Mesothelial cell of epicardium (in vitro differentiated cells): ENCODE measurements at places on chromosomes 12 and 14. TPM values are rescaled to one million over a fixed set of nuclear protein-coding genes. Genes with fewer than 3 reads are reported as not detected.

RERG gene
- 28.6 to 34.0 TPM (median 33.3 TPM) in 3 replicates for total RNA-seq

- H3K4me1 ChIP-seq, result peaks cover 41% of the 10 kb centered on the region
- H3K4me3 ChIP-seq, result peak overlapping the region; percentile 96
- H3K27ac ChIP-seq, result peak overlapping the region; percentile 99
- peaks cover 26% of the 10 kb centered on the region for H3K36me3 ChIP-seq
- no peaks in the 10 kb centered on the region for H3K27me3 ChIP-seq
Observed at GRCh38 chr12:57518920-57519795, 1.2 kb downstream of the DDIT3 start.

DNA sequence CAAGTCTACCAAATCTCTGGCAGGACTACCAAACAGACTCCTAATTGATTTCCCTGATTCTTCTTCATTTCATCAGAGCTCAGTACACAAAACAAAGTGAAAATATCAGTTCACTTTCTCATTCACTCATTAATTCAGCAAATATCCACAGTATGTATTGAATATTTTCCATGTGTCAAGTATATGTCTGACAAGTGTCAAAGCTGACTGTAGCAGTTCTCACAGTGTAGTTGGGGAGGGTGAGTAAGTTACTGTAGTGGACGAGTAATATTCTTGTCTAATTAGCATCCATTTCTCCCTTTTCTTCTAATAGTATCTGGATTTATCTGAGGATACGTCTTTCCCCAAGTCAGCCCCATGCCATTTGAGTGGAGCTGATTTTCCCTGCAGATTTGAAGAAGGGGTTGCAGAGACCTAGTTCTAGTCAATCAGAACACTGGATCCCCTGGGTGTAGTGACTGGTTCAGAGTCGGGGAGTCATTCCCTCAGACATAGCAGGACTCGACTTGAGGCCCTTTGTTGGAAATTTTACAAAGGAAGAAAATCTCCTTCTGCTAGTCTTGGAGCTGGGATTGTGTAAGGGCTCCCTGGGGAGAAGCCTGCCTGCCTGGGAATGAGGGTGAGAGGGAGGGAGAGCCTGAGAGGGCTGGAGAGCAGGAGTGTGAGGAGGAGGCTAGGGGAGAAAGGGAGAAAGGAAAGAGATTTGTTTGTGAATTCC is 51.4 kb downstream of the GRIP1 start:
- no peaks in the 10 kb centered on the region for H3K36me3 ChIP-seq
- peak overlapping the region; percentile 22 for H3K27ac ChIP-seq
- no peak overlapping the region for H3K4me3 ChIP-seq
- no peak for DNase-seq
- peaks cover 21% of the 10 kb centered on the region for H3K4me1 ChIP-seq

DNA sequence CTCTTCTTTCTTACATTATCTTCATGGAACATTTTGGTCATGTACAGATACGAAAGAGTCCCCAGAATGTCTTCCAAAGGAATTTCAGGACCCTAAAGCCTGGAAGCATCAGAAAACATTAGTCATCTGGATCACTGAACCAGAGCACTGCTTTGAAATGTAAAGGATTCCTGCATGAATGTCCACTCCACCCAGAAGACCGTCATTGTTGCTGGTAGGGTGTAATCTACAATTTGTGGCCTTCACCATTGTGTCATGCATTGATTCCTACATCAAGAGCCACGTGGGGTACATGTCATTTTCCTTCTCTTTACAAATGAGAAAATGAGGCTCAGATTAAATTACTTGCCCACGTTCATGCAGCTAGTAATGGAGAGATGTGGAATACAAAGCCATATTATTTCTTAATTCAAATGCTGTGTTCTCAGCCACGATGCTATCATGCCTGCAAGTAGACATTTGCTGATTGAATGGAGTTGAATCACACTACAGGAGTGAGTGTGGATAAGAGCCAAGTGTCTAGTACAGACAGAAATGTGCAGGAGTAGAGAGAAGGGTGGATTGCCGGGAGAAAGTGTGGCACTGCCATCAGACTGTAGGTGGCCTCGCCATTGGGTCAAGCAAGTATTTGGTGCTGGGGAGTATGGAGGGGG is 231.2 kb downstream of the C12orf75 start:
- peak overlapping the region; percentile 56 for H3K4me3 ChIP-seq
- no peaks in the 10 kb centered on the region for H3K27me3 ChIP-seq
- peaks cover 40% of the 10 kb centered on the region for H3K4me1 ChIP-seq
- H3K36me3 ChIP-seq, result no peaks in the 10 kb centered on the region
- DNase-seq, result no peak
- H3K27ac ChIP-seq, result peak overlapping the region; percentile 88

- H3K4me1 ChIP-seq, result no peaks in the 10 kb centered on the region
- H3K27me3 ChIP-seq, result no peaks in the 10 kb centered on the region
- peaks cover 8% of the 10 kb centered on the region for H3K36me3 ChIP-seq
- H3K4me3 ChIP-seq, result no peak overlapping the region
Observed at GRCh38 chr14:53103636-53104340, 49.3 kb downstream of the DDHD1 start.

- H3K4me3 ChIP-seq, result no peak overlapping the region
- peaks cover 42% of the 10 kb centered on the region for H3K4me1 ChIP-seq
- peaks cover 5% of the 10 kb centered on the region for H3K36me3 ChIP-seq
Observed at GRCh38 chr12:46524778-46525177, 152.2 kb upstream of the SLC38A2 start.

- no peaks in the 10 kb centered on the region for H3K36me3 ChIP-seq
- no peaks in the 10 kb centered on the region for H3K4me1 ChIP-seq
- H3K27me3 ChIP-seq, result no peaks in the 10 kb centered on the region
- H3K27ac ChIP-seq, result no peak overlapping the region
- no peak for DNase-seq
- H3K4me3 ChIP-seq, result no peak overlapping the region
Observed at GRCh38 chr12:24615967-24616411, 332.9 kb downstream of the BCAT1 start.

GRCh38 chr14:102776761-102777710 is at the start of gene TRAF3:
TRAF3 (plus strand) TSS chr14:102777449; CDS start chr14:102870202, 92,753 bp downstream.
- H3K36me3 ChIP-seq, result no peaks in the 10 kb centered on the region
- peak within 1 kb of the TSS; percentile 79 for H3K4me3 ChIP-seq
- peak within 1 kb of the TSS; percentile 97 for H3K27ac ChIP-seq
- no peaks in the 10 kb centered on the region for H3K27me3 ChIP-seq
- H3K4me1 ChIP-seq, result peaks cover 30% of the 10 kb centered on the region
- DNase-seq, result peak; percentile 59

DNA sequence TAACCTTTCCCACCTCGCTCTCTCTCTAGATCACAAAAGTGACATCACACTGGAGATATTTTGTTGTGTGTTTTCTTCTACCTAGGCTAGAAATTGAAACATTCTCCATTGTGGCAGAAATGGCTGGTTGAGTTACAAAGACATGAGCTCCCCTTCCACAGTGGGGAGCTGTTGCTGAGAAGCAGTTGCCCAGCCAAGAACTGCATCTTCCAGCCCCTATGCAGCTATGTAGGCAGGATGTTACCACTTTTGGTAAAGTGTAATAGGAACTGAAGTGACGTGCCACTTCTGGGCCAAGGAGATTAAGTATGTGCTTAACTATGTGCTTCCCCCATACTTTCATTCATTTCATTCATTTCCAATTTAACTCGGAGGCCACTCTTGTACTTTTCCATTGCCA is 138.7 kb upstream of the E2F7 start:
- DNase-seq, result no peak
- H3K4me3 ChIP-seq, result no peak overlapping the region
- no peaks in the 10 kb centered on the region for H3K36me3 ChIP-seq
- peaks cover 6% of the 10 kb centered on the region for H3K27me3 ChIP-seq
- H3K4me1 ChIP-seq, result no peaks in the 10 kb centered on the region

GRCh38 chr12:66365718-66366490 is 63.6 kb downstream of the HELB start:
- H3K27me3 ChIP-seq, result peaks cover 1% of the 10 kb centered on the region
- H3K27ac ChIP-seq, result no peak overlapping the region
- H3K4me3 ChIP-seq, result no peak overlapping the region
- peaks cover 18% of the 10 kb centered on the region for H3K36me3 ChIP-seq
- H3K4me1 ChIP-seq, result no peaks in the 10 kb centered on the region
- DNase-seq, result no peak

- DNase-seq, result no peak
- peaks cover 33% of the 10 kb centered on the region for H3K4me1 ChIP-seq
- H3K27me3 ChIP-seq, result peaks cover 2% of the 10 kb centered on the region
- no peaks in the 10 kb centered on the region for H3K36me3 ChIP-seq
- peak overlapping the region; percentile 91 for H3K27ac ChIP-seq
Observed at GRCh38 chr12:6792522-6793201, 3.3 kb downstream of the CD4 start.

GRCh38 chr12:71642264-71642663 is 21.4 kb downstream of the ZFC3H1 start:
- no peak overlapping the region for H3K4me3 ChIP-seq
- DNase-seq, result no peak
- peaks cover 13% of the 10 kb centered on the region for H3K4me1 ChIP-seq
- H3K36me3 ChIP-seq, result peaks cover 27% of the 10 kb centered on the region
- H3K27ac ChIP-seq, result peak overlapping the region; percentile 59
- H3K27me3 ChIP-seq, result no peaks in the 10 kb centered on the region

DNA sequence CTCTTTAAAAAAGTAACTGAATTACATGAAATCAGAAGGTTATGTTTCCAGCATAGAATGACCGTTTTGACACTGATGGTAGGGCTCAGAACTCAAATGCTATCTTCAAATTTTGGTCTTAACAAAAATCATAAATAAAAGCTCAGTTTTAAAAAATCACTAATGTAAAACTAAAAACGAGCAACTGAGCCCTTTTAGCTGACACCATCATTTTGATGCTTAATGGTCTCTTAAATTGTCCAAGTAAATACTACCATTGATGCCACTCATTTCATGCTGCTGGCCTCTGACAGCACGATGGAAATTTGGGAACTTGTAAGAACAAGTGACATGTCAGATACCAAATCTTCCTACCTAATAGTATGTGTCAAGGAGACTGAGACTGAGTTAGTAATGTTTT is 205.0 kb downstream of the AKAP6 start:
- no peak for DNase-seq
- no peaks in the 10 kb centered on the region for H3K36me3 ChIP-seq
- H3K27me3 ChIP-seq, result no peaks in the 10 kb centered on the region
- no peak overlapping the region for H3K4me3 ChIP-seq
- H3K27ac ChIP-seq, result no peak overlapping the region

GRCh38 chr12:9674226-9674590 is 4.7 kb downstream of the CLEC2D start:
- H3K4me1 ChIP-seq, result peaks cover 7% of the 10 kb centered on the region
- DNase-seq, result no peak
- no peak overlapping the region for H3K4me3 ChIP-seq
- peak overlapping the region; percentile 52 for H3K27ac ChIP-seq
- H3K27me3 ChIP-seq, result no peaks in the 10 kb centered on the region

DNA sequence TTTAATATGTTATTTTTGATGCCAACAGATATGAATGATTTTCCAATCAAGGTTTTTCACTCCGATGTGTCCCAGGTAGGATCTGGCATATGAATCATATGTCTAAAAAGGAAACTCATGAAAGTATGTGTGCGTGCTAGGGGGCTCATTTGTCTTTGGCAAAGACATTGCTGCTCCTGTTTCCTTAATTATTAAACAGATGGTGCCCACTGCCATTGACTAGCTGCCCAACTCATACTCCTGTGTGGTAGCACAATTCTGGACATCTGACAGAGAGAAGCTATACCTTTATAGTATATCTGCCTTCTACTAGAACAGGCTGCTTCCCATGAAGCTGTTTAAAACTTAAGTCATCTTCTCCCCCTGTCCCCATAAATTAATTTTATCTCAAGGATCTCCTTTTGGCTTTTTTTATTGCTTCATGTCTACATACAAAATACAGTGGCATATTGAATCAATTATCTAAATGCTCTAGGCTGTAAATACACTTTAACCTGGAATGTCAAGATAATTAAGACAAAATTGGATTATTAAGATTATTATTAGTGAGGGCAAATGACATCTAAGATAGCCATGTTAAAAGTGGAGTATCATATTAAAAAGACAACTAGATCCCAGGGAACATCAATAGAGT is 1.4 kb upstream of the PDE3A start:
- peak overlapping the region; percentile 95 for H3K4me3 ChIP-seq
- H3K4me1 ChIP-seq, result peaks cover 34% of the 10 kb centered on the region
- peaks cover 21% of the 10 kb centered on the region for H3K27me3 ChIP-seq
- H3K27ac ChIP-seq, result peak overlapping the region; percentile 96
- DNase-seq, result no peak
- no peaks in the 10 kb centered on the region for H3K36me3 ChIP-seq
